ENCODE measurements at places on chromosomes 16 and 17. TPM values are rescaled to one million over a fixed set of nuclear protein-coding genes. Genes with fewer than 3 reads are reported as not detected.

- peak; percentile 15 for DNase-seq
Measured at GRCh38 chr17:36697903-36698530, 96.6 kb downstream of the MRM1 start.

Gene CNTNAP4
- total RNA-seq = not detected

DNA sequence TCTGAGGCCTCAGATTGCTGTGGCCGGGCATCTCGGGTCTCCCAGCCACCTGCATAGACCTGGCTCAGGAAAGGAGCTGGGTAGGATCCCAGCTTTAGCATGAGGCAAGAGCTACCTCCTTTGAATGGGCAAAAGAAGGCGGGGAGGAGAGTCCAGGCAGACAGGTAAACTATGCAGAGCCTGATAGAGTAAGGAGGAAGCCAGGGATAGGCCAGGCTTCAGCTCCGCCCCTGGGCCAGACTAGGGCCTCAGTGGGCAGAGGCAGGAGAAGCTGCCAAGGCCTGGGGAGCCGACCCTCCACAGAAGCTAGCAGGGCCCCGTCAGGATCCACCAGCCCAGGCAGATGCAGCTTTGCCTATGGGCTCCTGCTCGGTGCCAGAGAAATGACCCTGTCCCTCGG is 22.6 kb upstream of the UBE2G1 start:
- no peak for DNase-seq

Gene ARHGAP44
- total RNA-seq = 0.39 TPM

Gene RHBDF2
- 11.7 TPM for total RNA-seq

Gene G6PC1
- total RNA-seq = not detected

Gene HBA2
- not detected for total RNA-seq

DNA sequence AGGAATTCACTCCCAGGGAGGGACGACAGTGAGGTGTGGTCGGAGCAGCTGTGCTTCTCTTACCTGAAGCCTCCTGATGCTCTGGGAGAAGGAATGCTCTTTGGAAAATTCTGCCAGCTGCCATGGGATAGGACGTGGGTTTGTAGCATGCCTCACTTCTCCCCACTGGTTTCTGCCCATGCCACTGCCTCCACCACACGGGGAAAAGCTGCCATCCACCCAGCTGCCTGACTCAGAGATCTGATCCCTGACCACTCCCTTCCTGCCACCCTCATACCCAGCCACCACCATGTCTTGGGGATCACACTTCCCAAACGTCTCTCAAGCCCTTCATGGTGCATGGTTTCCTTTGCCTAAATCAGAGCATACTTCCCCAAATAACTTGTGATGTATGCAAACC is 80.0 kb downstream of the CPPED1 start:
- DNase-seq = no peak

GRCh38 chr17:70355185-70355584 is 185.9 kb downstream of the KCNJ2 start:
- no peak for DNase-seq

GRCh38 chr16:55703003-55704001 is 47.5 kb downstream of the SLC6A2 start:
- peak; percentile 69 for DNase-seq

- no peak for DNase-seq
Measured at GRCh38 chr17:15493693-15494035, 26.2 kb upstream of the CDRT4 start.

Gene CASKIN1
- total RNA-seq = 0.13 TPM

DNA sequence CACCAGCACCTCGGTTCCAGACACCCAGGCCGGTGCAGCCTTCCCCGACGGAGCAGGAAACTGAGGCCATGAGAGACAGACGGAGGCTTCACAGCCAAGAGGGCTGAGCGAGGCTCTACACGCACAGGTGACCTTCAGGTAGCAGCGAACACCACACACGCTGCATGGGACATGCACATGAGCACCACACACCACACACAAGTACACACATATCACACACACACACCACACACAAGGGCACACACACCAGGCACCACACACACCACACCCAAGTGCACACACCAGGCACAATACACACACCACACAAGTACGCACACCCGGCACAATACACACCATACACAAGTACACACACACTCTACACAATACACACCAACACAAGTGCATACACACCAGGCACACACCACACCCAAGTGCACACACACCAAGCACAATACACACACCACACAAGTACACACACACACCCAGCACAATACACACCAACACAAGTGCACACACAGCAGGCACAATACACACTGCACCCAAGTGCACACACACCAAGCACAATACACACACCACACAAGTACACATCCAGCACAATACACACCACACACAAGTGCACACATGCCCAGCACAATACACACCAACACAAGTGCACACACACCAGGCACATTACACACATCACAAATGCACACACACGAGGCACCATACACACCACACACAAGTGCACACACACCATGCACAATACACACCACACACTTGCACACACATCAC is 33.4 kb upstream of the ZNF469 start:
- no peak for DNase-seq

DNA sequence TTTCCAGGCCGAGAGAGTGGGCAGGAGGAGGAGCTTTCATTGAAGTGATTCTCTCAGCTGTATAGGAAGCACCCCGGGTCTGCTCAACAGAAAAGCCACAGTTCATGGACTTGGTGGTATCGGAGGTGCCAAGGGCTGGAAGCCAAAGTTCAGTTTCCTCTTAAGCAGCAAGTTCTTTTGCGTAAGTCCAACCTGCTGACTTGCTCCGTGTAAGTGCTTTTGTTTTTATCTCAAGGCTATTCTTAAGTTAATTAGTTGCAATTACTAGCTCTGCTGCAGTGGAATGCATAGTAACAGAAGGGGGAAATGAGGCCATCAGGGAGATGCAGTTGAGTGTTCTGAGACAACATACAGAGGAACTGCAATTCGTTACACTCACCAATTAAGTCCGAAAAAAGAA is 44.6 kb downstream of the SMIM36 start:
- DNase-seq = no peak

GRCh38 chr17:57634713-57635465 is 110.2 kb downstream of the CCDC182 start:
- no peak for DNase-seq

Gene NPTX1
- 0.13 TPM for total RNA-seq

DNA sequence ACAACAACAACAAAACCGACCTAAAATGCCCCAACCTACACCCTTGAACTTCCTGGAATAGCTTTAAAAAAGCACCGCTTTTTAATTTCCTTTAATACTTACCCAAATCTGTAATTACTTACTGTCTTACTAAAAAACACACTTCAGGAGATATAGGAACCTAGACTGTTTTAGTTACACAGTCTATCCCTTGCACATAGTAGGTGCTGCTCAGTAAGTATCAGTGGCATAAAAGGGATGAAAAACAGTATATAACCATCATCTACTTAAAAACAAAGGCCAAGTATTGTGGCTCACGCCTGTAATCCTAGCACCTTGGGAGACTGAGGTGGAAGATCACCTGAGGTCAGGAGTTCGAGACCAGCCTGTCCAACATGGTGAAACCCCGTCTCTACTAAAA is 6.1 kb downstream of the SUMO2 start:
- no peak for DNase-seq

Gene NPIPB4
- 28.3 TPM for total RNA-seq

GRCh38 chr17:77811521-77811920 is 147.0 kb upstream of the TNRC6C start:
- DNase-seq = no peak

DNA sequence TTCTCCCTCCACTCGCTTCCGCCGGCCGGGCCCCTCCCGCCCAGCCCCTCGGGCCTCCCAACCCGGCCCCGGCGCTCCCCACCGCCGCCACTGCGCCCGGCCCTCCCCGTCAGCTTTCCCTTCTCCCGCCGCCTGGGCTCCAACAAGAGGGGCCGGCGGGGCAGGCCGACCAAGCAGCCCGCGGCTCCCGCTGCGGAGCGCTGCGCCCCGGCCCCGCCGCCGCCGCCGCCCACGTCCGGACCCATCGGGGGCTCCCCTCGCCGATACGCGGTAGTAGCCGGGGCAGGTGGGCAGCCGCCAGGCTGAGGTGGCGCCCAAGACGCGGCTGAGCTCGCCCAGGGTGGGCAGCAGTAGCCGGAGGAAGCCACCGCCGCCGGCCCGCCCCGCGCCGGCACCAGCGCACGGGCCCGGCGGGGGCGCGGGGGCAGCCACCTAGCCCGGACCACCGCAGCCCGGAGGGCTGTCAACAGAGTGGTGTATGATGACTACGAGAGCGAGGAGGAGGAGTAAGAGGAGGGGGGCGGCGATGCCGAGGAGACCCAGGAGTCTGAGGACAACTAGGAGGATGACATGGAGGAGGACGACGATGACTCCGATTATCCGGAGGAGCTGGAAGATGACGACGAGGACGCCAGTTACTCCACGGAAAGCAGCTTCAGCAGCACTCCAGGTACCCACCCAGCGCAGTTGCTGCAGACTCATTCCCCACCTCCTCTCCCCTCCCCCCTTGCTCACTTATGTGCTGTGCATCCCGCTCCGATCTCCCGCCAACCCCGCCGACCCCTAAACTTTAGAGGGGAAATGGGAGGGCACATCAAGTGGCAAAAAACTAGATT is 498 bp downstream of the LRRC37B start:
- peak; percentile 2 for DNase-seq

DNA sequence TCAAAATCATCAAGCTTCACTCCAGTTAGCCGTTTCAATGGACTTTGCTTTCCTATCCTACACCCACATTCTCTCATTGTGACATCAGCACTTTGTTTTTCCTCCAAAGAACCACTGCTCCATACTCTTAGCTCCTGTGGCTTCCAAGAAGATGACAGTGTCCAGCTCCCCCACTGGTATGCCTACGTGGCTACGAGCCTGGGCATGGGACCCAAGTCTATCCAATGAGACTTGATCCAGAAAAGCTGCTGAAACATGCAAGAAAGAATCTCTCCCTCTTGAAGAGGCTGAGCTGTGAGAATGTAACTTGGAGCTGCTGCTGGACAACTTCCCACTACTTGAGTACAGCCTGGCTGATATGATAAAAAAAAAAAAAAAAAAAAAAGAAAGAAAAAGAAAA is 9.4 kb downstream of the TOX3 start:
- no peak for DNase-seq

DNA sequence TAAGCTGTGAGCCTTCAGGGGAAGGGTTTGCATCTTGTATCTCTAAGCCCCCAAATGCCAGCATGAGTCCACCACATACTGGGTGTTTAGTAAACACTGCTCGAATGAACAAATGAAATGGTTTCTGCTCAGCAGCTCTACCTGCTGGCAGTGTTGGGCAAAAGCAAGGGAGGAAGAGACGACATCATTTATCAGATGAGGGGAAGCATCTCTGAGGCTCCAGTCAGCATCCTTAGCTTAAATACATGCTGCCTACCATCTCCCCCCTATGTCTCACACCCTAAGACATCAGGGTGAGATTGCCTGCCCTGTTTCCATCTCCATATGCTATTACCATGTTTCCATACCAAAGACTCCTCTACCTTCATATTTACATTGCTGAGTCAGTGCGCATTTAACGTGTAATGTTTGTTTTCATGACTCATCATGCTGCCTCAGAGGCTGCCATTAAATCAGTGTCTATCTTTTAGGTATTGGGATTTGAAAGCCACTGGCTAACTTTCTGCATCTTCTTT is 379.8 kb downstream of the UTP18 start:
- no peak for DNase-seq

- DNase-seq = no peak
Measured at GRCh38 chr17:73973586-73974409, 229.7 kb upstream of the RPL38 start.

Gene TMEM238L
- not detected for total RNA-seq

- peak; percentile 54 for DNase-seq
Measured at GRCh38 chr17:62653002-62653825, 25.7 kb downstream of the MRC2 start.

Gene CDH3
- under 0.01 TPM for total RNA-seq

Gene C17orf50
- not detected for total RNA-seq

DNA sequence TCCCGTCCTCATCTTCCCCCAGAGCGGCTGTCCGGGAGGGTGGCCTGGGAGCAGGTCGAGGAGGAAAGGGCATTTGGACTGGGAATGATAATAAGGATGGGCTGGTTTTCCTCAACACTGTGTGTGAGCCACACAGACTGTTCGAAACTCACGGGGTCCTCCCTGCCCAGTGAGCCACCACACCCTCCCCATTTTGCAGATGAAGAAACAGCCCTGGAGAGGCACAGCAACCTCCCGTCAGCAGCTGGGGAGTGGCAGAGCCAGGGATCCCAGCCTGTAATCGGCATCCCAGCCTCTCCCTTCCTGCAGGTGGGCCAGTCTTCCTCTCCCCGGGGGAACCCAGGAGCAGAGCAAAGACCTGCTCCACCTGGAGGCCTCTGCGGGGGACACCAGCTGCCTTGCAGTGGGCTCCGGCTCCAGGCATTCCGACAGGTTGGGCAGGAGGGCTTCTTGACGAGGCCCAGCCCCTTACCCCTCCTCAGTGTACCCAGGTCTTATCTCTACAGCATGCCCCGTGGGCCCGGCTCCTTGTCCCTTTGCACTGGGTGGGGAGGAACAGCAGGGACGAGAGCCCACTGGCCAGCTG is 23.8 kb downstream of the ENGASE start:
- DNase-seq = no peak

DNA sequence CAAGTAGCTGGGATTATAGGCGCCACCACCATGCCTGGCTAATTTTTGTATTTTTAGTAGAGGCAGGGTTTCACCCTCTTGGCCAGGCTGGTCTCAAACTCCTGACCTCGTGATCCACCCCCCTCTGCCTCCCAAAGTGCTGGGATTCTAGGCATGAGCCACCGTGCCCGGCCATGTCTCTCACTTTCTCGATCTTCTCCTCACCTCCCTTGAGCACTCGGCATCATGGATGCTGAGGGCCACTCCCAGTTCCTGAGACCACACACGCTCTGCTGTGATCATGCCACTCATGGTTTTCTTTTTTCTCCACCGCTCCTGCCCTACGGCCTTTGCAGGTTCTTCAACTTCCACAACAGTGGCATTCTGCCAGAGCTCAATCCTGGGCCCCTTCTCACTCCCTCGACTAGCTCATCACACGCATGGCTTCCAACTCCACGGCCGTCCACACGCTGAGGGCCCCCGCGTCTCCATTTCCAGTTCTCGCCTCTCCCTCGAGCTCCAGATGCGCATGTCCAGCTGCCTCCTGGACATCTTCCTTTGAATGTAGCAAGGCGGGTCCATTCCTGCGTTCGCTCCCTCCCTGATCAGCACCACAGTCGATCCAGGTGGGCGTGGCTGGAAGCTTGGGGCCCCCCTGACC is 5.5 kb upstream of the NCBP3 start:
- no peak for DNase-seq

GRCh38 chr16:51470492-51470891 is 319.4 kb upstream of the SALL1 start:
- no peak for DNase-seq

- DNase-seq = peak; percentile 24
Measured at GRCh38 chr16:12289175-12290063, 312.9 kb downstream of the SNX29 start.

- no peak for DNase-seq
Measured at GRCh38 chr16:3171855-3172593, 16.0 kb upstream of the OR1F1 start.

All from dermis microvascular lymphatic vessel endothelial cell (primary cell).